ENCODE measurements at places on chromosomes 3 and 15.
A peak's percentile ranks its signal among the peaks of the same experiment; 100 is the strongest.

DNA sequence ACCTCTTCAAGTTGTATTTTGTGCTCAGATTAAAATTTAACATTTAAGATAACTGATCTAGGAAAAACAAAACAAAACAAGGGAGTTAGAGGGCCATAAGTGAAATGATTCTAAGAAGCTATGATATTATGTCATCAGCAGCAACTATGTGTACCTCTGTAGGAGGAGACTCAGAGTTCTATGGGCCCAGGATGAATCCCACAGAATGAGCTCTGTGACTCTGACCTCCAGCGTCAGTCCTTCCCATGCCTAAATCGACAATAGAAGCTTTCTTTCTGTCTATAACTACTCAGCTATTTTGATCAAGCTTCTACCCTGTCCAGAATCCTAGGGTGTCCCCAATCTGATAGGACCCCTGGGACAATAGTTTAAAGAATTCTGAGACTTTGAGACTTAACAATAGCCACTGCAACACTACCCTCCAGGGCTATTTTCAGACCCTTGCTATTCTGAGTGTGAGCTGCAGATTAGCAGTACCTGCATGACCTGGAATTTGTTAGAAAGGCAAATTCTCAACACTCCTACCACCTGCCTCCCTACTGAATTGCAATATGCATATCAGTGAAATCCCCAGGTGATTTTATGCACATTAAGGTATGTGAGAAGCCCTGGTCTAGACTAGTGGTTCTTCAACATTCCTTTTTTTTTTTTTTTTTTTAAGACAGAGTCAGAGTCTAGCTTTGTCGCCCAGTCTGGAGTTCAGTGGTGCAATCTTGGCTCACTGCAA, 66.7 kb downstream of the ARHGAP31 start:
- DNase-seq, result no peak

- DNase-seq, result no peak
Measured at GRCh38 chr3:47890828-47891612, 88.1 kb downstream of the DHX30 start.

GRCh38 chr15:69781411-69782125, 316.1 kb downstream of the TLE3 start:
- DNase-seq, result no peak

DNA sequence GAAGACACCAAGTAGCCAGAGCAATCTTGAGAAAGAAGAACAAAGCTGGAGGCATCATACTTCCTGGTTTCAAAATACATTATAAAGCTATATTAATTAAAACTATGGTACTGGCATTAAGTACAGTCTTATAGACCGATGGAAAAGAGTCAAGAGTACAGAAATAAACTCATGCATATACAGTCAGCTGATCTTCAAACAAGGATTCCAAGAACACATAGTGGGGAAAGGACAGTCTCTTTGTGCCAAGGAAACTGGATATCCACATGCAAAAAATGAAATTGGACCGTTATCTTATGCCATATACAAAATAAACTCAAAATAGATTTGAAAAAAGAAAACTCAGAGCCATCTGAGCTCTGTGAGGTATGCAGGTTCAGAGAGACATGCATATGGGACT, 57.4 kb downstream of the SERP1 start:
- no peak for DNase-seq

GRCh38 chr3:129553719-129554118, 10.7 kb downstream of the H1-8 start:
- DNase-seq, result no peak

DNA sequence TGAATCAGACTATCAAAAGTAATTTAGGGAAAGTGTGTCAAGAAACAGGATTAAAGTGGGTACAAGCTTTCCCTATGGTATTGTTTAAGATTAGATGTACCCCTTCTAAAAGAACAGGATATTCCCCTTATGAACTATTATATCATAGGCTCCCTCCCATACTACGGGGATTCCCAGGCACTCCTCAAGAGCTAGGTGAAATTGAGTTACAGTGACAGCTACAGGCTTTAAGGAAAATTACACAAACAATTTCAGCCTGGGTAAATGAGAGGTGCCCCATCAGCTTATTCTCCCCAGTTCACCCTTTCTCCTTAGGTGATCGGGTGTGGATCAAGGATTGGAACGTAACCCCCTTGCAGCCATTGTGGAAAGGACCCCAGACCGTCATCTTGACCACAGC, 240.8 kb upstream of the CNTN6 start:
- DNase-seq, result no peak

- DNase-seq, result no peak
Measured at GRCh38 chr15:40533763-40534364, 31.0 kb downstream of the CCDC32 start.

DNA sequence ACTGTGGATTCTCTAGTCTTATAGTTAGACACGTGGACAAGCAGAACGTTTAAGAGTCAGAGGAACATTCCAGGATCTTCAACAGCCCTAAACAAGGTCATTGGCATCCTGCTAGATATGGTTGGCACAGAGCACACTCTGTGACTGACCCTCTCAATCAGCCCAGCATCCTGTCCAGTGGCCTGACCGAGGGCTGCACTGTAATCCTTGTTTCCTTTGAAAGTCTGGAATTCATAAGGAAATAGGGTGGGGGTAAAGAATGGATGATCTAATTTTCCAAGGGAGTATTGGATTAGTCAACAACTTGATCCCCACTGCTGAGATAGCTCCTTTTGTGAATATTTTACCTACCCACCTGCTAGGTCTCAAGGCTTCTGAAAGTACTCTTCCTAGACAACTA, 94.5 kb upstream of the DLG1 start:
- DNase-seq, result no peak

- DNase-seq, result no peak
Measured at GRCh38 chr15:66831801-66832390, 129.9 kb downstream of the SMAD6 start.

DNA sequence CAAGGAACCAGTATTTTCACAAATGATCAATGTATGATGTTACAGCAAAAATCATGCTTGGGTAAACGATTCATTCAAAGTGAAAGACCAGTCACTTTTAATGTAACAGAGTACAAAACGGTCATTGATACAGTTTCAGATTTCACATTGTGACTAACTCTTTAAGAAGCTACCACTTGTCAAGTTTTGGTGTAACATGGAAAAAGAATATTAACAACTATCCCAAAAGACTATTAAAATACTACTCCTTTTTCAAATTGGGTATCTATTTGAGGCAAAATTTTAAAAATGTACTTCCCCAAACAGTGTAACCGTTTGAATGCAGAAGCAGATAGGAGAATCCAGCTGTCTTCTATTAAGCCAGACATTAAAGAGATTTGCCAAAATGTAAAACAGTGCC, 31.7 kb downstream of the AKAP13 start:
- DNase-seq, result no peak

DNA sequence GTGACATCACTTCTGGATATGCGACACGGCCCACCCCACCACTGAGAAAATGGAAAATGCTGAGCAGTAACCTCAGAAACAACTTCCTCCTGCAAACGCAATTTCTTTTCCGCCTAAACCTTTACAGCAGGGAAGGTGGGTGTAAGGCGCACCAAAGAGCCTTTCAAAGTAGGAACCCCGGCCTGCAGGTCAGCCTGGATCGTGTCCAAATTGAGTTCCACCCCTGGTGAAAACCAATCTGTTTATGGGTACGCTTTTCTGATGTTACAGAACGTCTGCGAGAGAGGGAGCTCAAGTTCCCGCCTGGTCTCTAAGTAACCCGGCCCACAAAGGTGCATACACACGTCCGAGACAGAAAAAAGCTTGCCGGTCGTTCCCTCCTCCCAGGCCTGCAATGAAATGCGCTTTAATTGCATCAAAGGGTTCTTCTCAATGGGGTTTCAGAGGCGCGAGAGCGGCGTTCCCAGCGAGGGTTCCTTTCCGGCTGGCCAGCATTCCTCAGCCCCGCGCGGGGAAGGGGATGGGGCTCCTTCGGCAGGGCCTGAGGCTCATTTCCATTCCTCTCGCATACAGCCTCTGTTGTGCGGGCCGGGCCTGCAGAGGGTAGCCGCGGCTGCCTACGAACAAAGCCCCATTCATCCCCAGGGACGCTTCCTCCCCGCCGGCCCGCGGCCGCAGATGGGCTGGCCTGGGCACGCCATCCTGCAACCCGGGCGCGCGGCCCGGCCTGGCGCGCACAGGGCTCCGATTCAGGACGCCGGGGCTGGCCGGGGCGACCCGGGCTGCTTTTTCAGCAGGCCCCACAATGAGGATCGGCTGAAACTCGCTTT, 138.1 kb downstream of the TMCO5A start:
- DNase-seq, result no peak

- peak; percentile 74 for DNase-seq
Measured at GRCh38 chr3:51942603-51943450, 664 bp downstream of the PARP3 start.

DNA sequence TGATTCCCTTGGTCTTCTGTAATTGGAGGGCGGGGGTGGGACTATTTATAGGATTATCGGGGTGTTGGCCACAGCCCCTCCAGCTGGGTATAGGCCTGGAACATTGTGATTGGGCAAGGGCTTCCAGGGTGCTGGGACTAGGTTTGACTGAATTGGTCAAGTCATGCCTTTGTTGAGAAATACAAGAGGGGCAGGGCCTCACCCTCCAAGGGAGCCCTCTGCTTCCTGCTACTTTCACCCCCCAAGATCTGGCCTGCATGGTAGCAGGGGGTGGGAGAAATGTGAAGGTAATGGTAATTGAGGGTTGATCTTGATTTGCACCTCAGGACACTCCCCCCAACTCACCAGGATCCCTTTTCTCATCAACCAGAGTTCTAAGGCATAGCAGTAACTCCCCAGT, 25.2 kb downstream of the TRIM71 start:
- no peak for DNase-seq

GRCh38 chr3:184655597-184655996, 56.3 kb downstream of the MAGEF1 start:
- no peak for DNase-seq

DNA sequence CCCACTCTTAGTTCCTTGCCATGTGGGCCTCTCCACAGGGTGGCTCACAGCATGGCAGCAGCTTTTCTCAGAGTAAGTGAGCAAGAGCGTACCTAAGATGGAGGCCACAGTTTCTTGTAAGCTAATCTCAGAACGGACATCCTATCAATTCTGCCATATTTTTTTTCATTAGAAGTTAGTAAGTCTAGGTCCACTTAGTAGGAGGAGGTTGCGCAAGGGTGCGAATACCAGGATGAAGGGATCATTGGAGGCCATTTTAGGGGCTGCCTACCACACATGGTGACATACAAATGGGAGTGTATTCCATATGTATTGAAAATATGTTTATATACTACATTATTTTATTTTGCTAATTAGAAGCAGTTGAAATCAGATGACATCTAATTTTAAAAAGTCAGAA, 31.5 kb downstream of the NR1D2 start:
- no peak for DNase-seq

DNA sequence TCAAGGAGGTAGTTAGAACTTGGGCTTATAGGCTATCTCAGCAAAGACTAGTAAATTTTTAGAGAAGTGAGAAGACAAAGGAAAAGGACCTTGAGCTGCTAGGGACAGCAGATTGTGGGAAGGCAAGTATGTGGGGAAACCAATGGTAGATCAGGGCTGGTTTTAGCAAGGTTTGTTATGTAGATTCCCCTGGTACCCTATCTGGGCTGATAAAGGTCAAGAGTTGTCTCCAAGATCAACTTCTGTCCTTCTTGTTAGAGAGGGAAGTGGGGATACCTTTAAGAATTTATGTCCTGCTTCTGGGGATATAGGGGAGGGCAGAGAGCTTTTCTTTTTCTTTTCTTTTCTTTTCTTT, 28.9 kb downstream of the KAT2B start:
- no peak for DNase-seq

DNA sequence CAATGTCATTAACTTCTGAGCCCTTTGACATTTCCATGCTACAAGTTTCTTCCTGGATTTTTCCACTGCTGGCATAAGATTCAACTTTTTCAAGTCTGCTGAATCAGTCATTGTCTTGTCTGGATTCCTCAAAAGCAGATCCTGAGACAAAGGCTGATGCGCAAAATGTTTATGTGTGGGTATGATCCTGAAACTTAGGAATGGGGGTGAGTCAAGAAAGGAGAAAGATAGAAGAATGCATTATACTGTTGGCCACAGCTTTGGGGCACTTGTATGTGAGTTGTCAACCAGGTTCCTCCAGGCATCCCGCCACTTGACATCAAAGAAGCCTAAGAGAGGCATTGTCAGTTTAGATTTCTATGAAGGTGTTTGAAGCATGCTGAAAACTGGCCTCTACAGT, 50.4 kb downstream of the FOXB1 start:
- DNase-seq, result no peak

DNA sequence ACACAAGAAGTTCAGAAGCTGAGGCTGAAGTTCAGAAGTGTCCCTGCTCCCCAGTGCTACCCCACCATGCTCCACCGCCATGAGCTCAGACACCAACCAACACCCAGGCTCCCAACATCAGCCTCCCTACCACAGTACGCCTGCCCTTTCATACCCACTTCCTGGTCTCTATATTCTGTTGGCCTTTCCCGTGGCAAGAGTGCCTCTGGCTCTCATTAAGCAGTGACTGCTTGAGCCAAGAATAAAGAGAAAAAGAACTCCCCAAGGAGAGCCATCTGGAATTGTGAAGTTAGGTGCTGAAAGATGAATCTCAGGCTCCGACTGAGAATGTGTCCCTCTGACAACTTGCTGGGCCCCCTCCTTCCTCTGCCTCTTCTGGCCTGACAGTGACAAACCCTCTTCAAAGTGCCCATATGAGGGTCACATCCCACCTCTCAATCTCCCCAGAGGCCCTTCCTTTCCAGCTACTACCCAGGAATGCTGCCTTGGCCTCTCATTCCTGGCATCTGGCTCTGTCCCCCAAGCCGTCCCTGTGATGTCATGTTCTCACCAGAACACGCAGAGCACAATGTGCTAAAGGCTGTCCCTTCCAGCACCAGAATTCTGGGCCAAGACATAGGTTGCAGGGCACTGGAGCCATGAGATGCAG, 306.8 kb downstream of the NTRK3 start:
- no peak for DNase-seq

- DNase-seq, result no peak
Measured at GRCh38 chr15:66161108-66161507, 92.4 kb downstream of the MEGF11 start.

GRCh38 chr3:16928386-16929132, 43.8 kb downstream of the PLCL2 start:
- DNase-seq, result no peak

Measured in activated naive CD4-positive, alpha-beta T cell treated with anti-CD3 and anti-CD28 coated beads, Interleukin-2, amount 50 U/mL, for 16 hours (primary cell).